ENCODE measurements at places on chromosomes 7 and 10.

GRCh38 chr7:77862691-77863090 is 64.1 kb downstream of the PHTF2 start:
- no peak for DNase-seq

- no peak for DNase-seq
Observed at GRCh38 chr7:1948301-1948796, 278.3 kb downstream of the ELFN1 start.

DNA sequence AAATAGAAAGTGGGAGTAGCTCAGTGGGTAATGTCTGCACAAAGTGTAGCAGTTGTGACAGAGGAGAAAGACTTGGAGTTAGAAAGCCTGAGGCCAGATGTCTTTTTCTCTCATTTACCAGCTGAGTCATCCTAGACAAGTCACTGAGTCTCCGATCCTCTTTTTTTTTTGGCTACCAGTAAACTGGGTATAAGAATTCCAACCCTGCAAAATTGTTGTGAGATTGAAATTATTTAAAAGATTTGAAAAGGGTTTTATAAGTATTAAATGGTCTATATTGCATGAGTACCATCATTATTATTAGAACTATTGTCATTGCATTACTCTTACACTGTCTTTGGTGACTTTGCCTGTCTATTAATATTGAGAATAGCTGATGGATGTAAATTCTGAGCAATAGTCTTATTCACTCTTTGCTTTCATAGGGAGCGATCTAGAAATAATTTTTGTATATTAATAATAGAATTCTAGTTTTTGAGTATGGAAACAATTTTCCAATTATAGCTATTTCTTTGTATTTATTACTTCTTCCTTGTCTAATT is 74.0 kb downstream of the ARID5B start:
- DNase-seq, result no peak

DNA sequence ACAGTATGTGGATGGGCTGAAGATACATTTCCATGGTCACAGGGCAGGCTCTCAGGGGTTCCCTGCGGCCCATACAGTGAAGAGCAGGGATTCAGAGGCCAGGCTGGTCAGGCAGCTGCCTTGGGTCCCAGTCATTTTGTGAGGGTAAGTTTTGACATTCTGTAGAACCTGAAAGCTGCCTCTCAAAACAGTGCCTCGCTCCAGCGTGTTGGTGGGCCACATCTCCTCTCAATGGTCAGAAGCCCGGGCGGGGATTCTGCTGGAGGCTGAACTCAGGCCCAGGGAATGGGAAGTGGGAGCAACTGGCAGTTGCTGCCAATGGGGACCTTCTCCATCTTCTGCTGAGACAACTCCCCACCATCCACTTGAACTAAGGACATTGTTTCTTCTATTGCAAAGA is 190.0 kb downstream of the PTPN20 start:
- DNase-seq, result no peak

DNA sequence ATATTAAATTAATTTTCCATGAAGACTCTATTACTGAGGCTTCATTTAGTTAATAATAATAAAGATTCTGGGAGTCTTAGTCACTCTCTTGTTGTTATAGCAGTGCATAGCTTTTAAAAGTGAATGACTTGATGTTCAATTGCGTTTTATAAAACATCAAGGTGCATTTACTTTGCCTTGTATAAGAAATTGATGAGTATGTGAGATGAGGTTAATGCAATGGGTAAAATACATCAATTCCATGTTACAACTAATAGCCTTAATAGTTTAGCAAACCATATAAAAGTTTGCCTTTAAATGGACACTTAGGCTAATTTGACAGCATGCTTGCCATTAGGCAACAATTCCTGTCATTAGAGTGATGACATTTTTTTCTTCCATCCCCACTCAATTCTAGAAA is 173.6 kb upstream of the TEX47 start:
- DNase-seq, result no peak

GRCh38 chr7:2117646-2118045 is 115.1 kb downstream of the MAD1L1 start:
- DNase-seq, result no peak

DNA sequence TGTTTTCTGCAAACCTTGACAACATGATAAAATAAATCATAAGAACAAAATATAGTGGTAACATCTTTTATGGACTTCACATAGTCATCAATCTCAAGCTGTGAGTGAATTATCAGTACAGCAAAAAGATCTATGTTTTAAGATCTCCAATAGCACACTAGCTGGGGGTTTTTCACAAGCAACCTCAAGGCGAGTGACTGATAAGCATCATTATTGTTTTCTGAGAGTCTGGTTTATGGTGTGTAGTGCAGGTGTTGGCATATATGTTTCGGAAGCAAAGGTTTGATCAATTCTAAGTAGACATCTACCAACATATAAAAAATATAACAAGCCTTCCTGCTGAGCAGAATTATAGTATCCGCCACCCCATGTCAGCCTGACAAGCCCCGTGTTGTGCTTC is 403.8 kb upstream of the MGMT start:
- DNase-seq, result no peak

- DNase-seq, result peak; percentile 35
Observed at GRCh38 chr10:45373576-45374349, at the start of gene ALOX5. Gene ALOX5, plus strand, starts transcription at chr10:45374216. Its CDS starts 64 bp downstream, at chr10:45374280.

GRCh38 chr7:132872034-132872433 is 209.9 kb downstream of the CHCHD3 start:
- DNase-seq, result no peak

- DNase-seq, result no peak
Observed at GRCh38 chr7:74655768-74656440, 1.6 kb upstream of the GTF2I start.

DNA sequence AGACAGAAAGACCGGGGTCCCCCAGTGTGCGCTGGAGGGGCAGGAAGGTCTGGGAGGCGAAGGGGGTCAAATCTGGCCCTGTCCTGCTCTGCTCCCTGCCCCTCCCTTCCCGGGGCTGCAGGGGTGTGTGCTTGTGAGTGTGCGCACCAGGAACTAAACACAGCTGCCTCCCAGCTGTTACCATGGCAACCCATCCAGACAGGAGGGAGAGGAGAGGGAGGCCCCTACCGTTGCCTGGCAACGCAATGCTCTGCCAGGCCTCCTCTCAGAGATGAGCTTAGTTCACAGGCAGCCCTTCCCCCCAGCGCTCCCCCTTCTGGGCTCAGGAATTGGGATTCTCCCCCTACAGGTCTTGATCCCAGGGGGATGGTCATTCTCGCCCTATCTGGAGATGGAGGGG is 6.1 kb downstream of the NYAP1 start:
- peak; percentile 99 for DNase-seq

DNA sequence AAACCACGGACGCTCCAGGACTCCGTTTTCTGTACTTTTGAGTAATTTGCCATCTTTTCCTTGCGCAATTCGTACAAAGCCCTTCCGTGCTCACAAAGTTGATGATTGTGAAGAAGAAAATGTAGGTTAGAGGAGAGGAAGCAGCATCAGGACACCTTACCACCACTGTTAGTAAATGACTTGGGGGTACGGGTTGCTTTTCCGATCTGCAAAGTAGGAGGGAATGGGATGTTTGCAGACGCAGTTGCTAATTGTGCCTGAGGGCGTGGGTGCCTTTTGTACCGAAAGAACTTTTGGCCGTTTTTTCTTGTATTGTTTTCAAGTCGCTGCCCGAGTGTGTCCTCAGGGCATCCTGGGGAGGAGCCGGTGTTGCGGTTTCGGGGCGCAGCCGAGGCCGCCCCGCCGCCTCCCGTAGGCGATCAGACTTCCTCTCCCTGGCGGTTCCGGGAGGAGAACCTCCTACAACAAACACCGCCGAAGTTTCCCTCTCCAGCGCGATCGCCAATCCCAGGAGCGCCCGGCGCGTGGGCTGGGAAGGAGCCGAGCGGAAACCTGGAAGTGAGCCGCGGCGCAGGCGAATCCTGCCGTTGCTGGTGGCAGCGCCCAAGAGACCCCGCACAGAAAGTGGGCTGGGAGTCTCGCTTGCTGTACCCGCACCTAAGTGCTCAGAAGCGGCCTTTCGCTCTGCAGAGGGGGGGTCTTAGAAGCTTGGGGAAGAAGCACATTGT is 1.0 kb downstream of the PRR15 start:
- DNase-seq, result peak; percentile 36

GRCh38 chr7:151316896-151317295 is 24.7 kb upstream of the NUB1 start:
- no peak for DNase-seq

- DNase-seq, result no peak
Observed at GRCh38 chr7:18053177-18053928, 25.7 kb upstream of the PRPS1L1 start.

DNA sequence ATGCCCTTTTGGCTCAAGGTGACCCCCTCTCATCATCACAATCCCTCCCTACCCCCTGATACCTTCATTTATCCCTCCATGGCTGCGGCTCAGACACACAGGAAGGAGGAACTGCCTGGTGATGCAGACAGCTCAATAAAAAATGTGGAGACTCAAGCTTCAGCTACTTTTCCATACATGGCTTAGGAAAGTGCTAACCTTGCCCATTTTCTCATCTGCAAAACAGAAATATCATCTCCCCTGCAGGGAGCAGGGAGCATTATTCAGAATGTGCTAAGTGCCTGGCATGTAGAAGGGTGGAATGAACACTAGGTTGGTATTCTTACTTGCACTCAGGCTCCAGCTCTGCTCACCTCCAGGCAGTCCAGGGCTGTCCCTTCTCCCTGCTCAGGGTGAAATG is 23.8 kb downstream of the CXCL12 start:
- DNase-seq, result no peak

- peak; percentile 76 for DNase-seq
Observed at GRCh38 chr7:2353936-2354185, 766 bp upstream of the EIF3B start.

DNA sequence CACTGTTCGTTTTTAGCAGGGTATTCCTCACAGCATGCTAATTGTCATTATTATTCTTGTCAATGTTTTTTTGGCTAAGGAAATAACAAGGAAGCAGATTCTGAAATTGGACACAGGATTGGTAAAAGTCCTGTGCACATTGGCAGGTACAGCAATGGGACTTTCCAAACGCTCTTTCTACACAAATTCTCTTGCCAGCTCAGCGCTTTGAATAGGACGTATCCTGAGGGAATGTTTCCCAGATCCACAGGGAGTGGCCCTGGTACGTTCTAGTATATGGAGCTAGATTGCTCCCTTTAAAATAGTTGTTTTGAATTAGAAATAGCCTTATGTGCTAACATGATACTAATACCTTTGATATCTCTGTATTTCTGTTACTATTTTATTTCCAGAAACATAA is 82.8 kb upstream of the GRB10 start:
- no peak for DNase-seq

GRCh38 chr7:149625340-149625946 is 127.8 kb upstream of the ZNF746 start:
- peak; percentile 36 for DNase-seq

- no peak for DNase-seq
Observed at GRCh38 chr7:134804854-134805253, 25.4 kb downstream of the CALD1 start.

DNA sequence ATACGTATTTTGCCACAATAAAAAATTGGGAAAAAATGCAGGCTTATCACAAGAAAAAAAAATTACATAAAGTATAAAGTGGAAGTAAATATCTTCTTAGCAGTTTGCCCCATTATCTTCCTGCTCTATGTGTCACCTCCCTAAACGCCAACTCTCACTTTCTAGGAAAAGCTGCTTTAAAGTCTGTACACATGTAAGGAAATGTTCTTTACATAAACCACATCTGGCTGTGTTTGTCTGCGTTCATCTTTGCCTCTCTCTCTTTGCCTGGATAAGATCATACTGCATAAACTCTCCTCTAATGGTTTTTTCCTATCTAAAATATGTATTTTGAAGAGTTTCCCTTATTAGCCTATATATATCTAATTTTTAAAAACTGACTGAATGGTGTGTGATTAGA is 23.0 kb upstream of the UMAD1 start:
- DNase-seq, result no peak

- no peak for DNase-seq
Observed at GRCh38 chr7:113321201-113321600, 202.8 kb upstream of the SMIM30 start.

DNA sequence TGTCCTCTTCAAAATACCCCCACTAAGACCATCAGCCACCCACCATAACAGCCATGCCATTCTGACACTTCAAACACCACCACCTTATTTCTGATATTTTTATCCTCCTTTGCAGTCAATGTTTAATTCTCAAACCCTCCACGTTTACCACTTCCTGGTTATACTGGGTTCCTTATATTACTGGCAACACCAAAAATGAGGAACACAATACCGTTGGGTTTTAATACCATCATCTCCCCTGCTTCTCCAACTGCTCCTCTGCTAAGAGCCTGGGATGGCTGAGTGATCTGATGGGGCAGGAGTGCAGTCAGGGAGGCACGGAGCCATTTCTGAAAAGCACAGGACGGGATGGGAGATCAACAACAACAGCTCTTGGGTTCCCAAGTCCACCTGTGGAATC is 140.5 kb downstream of the CHCHD3 start:
- DNase-seq, result no peak

DNA sequence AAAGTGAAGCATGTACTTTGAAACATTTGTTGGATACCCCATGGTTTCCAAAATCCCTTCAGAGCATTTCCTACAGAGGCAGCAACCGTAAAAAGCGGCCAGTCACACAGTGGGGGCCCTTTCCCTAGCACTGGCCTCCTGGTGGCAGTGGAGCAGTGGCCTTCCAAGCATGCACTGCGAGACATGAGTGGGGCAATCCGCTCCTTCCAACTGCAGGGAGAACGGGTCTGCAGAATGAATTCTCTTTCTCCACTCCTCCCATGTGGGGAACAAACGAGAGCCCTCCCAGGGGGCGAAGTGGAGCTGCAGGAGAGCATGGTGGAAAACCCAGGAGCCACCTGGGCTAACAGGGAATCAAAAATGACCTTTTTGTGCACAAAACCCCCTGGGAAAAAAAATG is 542.9 kb upstream of the GALNT17 start:
- DNase-seq, result no peak

GRCh38 chr7:21374134-21374533 is 53.7 kb upstream of the SP4 start:
- DNase-seq, result no peak

DNA sequence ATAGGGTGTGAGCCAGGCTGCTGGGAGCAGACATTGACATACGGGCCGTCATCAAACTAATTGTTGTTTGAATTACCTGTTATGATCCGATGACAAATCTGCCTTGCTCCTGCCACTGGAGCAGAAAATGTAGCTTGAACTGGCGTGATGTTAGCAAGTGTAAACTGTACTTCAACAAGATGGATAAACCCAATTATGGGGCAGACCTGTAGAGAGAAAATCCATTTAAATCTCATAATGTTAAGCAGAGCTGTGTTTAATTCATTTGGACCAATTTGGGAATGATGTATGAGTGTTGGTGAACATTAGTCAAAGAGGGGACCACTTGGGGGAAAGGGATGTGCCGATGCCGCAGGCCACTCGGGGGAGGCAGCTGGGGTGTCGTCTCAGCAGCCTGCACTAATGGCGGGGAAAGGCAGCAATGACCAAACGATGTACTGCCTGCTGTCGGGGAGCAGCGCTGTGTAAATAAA is 27.4 kb downstream of the TCF7L2 start:
- DNase-seq, result no peak

- no peak for DNase-seq
Observed at GRCh38 chr7:63040966-63041610, 957.6 kb upstream of the ZNF722 start.

- DNase-seq, result no peak
Observed at GRCh38 chr10:15370212-15370855, 755 bp downstream of the FAM171A1 start.

Data from NCI-H524 (cell line).